ENCODE measurements at places on chromosomes 6 and 20. TPM values are rescaled to one million over a fixed set of nuclear protein-coding genes. Genes with fewer than 3 reads are reported as not detected.

DNA sequence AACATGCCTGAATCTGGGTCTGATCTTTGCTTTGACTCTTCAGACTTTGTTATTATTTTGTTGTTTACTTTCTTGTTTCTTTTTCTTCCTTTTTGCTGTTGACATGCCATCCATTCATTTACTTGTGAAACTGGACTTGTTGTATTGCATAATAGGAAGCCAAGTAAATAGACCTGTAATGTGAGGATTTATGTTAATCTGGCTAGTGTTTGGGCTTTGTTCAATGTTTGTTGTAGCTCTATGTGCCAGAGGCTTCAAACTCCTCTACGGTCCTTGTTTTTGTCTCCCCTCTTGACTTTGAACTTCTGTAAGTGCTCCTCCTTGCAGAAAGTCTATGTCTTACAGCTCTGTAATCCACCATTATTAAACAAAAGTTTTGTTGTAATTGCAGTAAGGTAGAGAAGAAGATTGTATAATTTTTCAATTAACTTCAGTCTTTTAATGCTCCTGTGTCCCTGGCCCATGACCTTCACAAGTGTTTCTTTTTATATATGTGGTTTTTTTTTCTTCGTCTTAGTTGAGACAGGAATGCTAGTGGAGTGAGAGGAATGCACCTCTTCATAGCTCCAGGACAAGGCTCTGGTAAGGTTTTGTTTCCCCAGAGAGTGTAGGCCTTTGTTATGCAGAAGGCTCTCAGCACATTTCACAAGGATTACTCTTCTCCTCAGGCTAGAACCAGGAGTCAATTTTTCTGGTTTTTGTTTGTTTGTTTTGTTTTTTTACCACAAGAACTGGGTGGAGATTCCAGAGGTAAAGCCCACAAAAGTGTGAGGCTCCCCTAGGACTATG is 1061.8 kb upstream of the CITED2 start:
- H3K4me3 ChIP-seq: no peak overlapping the region
- no peak overlapping the region for H3K27ac ChIP-seq
- no peaks in the 10 kb centered on the region for H3K36me3 ChIP-seq
- H3K4me1 ChIP-seq: no peaks in the 10 kb centered on the region
- no peak for DNase-seq

GRCh38 chr20:15807271-15807670 is 766.0 kb downstream of the KIF16B start:
- H3K36me3 ChIP-seq: no peaks in the 10 kb centered on the region
- no peaks in the 10 kb centered on the region for H3K27me3 ChIP-seq
- no peak overlapping the region for H3K4me3 ChIP-seq
- no peak overlapping the region for H3K27ac ChIP-seq
- no peaks in the 10 kb centered on the region for H3K4me1 ChIP-seq

DNA sequence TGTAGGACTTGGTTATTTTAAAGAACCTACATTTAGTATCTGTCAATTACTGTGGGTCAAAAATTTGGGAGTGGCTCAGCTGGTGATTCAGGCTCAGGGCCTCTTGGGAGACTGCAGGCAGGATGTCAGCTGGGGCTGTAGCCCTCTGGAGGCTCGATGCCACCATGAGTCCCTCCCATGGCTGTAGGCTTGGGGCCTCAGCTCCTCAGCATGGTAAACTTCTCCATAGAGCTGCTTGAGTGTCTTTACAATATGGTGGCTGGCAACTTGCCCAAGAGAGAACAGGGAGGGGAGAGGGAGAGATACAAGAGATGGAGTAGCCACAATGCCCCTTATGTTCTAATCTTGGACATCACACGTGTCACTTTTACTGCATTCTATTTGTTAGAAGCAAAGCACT is 470.4 kb downstream of the CDH26 start:
- H3K4me3 ChIP-seq: no peak overlapping the region
- DNase-seq: no peak
- H3K4me1 ChIP-seq: no peaks in the 10 kb centered on the region
- H3K27ac ChIP-seq: no peak overlapping the region
- H3K36me3 ChIP-seq: no peaks in the 10 kb centered on the region
- H3K27me3 ChIP-seq: no peaks in the 10 kb centered on the region

- no peaks in the 10 kb centered on the region for H3K36me3 ChIP-seq
- DNase-seq: no peak
- no peak overlapping the region for H3K4me3 ChIP-seq
- H3K27me3 ChIP-seq: peaks cover 11% of the 10 kb centered on the region
- peaks cover 15% of the 10 kb centered on the region for H3K4me1 ChIP-seq
These were observed 92.0 kb downstream of the CD40 start for GRCh38 chr20:46209930-46210671.

DNA sequence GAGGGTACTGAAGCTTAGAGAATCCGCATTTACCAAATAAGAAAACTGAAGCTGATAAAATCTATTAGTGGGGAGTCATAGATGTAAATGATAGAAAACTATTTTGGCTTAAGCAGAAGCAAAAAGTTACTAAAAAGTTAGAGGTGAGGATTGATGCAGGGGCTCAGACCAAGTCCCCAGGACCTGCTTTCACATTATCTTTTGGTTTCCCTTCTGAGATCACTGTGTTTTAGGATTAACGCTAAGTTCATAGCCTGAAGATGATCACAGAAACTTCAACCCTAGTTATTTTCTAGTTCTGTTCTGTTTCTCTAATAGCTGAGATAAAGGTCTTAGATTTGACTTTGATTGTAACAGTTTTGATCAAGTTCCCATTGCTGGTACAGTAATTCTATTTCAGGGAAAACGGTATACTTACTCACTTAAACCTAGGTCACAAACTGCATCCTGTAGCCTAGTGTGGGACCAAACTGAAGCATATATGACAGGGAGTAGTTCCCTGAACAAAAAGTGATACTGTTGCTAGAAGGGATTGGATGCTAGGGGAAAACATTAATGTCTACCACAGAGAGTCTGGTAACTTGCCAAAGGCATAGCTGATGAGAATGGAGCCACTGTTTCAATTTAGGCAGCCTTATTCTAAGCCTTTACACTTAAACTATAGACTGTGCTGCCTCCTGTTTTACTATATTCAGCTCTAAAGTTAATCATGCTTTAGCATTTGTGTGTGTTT is 13.1 kb downstream of the CYB5R4 start:
- H3K4me1 ChIP-seq: peaks cover 12% of the 10 kb centered on the region
- no peaks in the 10 kb centered on the region for H3K27me3 ChIP-seq
- peaks cover 31% of the 10 kb centered on the region for H3K36me3 ChIP-seq
- no peak overlapping the region for H3K27ac ChIP-seq

GRCh38 chr20:62739581-62740285 is 31.1 kb downstream of the NTSR1 start:
- H3K27ac ChIP-seq: peak overlapping the region; percentile 95
- H3K4me3 ChIP-seq: peak overlapping the region; percentile 67
- H3K27me3 ChIP-seq: no peaks in the 10 kb centered on the region
- H3K4me1 ChIP-seq: peaks cover 64% of the 10 kb centered on the region
- no peaks in the 10 kb centered on the region for H3K36me3 ChIP-seq

DNA sequence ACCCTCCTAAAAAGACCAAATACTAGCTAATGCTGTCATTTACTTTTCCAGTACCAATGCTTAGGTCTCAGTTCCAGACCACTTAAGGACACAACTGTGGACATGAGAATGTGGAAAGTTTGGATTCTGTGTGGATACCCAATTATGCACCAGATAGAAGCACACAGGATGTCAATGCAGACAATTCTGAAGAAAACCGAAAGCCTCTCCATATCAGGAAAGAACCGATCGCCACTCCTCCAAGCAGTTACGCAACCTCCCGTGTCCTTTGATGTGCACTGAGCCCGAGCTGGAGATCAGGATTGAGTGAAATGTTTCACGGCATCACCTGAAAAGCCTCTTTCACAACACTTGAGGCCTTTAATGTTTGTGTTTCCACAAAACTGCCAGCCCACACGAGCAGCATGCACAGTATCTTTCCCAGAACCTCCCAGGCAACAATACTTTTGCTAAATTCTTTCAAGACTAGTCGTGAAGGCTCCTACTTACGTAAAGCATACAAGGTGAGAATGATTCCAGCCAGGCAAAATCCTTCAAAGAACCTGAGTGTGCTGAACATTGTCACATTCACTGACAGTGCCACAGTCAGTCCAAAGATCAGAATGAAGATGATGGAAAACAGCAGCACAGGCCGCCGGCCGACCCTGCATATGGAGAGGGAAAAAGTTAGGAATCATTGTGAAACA is 47.0 kb downstream of the SLC22A23 start:
- no peak overlapping the region for H3K4me3 ChIP-seq
- H3K4me1 ChIP-seq: peaks cover 10% of the 10 kb centered on the region
- H3K27ac ChIP-seq: no peak overlapping the region

GRCh38 chr20:4076671-4077070 is 61.3 kb upstream of the RNF24 start:
- H3K27me3 ChIP-seq: peaks cover 6% of the 10 kb centered on the region
- peaks cover 25% of the 10 kb centered on the region for H3K4me1 ChIP-seq
- H3K27ac ChIP-seq: no peak overlapping the region
- peaks cover 3% of the 10 kb centered on the region for H3K36me3 ChIP-seq
- no peak overlapping the region for H3K4me3 ChIP-seq

GRCh38 chr6:26525838-26526237 is 12.3 kb upstream of the HMGN4 start:
- peaks cover 2% of the 10 kb centered on the region for H3K36me3 ChIP-seq
- no peak overlapping the region for H3K4me3 ChIP-seq
- H3K27me3 ChIP-seq: peaks cover 4% of the 10 kb centered on the region
- DNase-seq: no peak

DNA sequence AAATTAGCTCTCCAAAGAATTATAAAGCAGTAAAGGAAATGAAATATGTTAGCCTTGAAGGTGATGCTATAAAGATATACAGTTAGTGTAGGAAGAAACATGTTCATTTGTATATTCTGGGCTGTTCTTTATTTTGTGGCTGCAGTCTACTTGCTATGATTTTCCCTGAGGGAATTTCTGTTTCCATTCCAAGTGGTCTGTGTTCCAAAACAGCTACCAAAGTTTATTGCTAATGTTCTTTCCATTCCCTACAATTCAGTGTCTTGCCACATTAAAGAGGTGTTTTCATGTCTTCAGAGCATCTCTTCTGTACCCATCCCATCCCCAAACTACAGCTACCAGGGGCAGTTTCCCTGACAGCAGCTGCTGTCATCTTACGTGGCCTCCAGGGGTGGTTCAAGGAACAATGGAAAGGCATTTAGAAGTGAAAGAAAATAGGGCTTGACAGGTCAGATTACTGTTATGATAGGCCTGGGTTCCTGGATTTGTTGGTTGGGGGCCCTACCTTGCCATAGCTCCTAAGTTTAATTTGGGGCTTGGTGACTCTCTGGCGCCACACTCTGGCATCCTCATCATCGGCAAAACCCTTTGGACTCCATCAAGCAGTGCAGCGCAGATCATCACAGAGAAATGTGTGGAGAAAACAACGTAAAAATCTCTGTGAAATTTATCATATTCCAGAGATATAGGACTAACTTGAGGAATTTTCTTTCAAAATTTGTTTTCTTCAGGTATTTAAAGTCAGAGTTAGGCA is 33.8 kb upstream of the AIG1 start:
- H3K27me3 ChIP-seq: no peaks in the 10 kb centered on the region
- H3K36me3 ChIP-seq: no peaks in the 10 kb centered on the region
- no peak overlapping the region for H3K4me3 ChIP-seq
- peak; percentile 54 for DNase-seq
- no peaks in the 10 kb centered on the region for H3K4me1 ChIP-seq
- H3K27ac ChIP-seq: no peak overlapping the region

DNA sequence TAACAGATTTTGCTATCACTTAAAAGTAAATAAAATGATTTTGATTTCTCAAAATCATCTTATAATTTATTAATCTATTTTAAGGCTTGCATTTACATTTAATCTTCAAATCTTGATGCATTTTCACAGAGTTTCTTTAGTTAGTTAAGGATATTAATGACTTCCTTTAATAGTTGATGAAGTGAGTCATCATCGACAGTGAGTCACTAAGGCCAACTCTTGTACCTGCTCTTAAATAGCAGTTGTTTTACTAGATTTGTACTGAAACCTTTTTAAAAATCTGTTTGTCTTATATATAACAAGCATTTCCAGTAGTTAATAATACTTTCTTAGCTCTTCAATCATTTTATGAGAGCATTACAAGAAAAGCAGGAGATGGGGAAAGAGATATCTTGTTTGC is 191.7 kb downstream of the ESR1 start:
- peaks cover 6% of the 10 kb centered on the region for H3K27me3 ChIP-seq
- H3K4me3 ChIP-seq: no peak overlapping the region
- H3K27ac ChIP-seq: no peak overlapping the region
- no peaks in the 10 kb centered on the region for H3K36me3 ChIP-seq
- H3K4me1 ChIP-seq: no peaks in the 10 kb centered on the region

DNA sequence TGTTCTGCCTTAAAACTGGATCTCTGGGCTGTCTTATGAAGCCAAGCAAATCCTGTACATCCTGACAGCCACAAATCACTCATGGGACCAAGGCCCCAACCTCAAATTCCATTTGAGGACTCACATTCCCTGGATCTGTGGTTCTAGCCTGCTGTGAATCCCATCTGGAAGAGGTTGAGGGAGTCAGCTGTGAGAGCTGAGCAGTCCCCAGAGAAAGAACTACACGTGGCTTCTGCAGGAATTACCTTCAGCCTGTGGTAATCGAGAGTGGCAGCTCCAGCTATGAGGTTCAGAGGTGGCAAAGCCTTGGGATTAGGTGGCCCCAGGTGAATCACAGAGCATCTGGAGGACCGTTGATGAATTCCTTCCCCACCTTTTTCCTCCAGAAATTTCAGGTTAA is 245.2 kb downstream of the SLC24A3 start:
- H3K36me3 ChIP-seq: no peaks in the 10 kb centered on the region
- no peak overlapping the region for H3K27ac ChIP-seq
- DNase-seq: no peak
- peaks cover 3% of the 10 kb centered on the region for H3K27me3 ChIP-seq
- H3K4me3 ChIP-seq: no peak overlapping the region

GRCh38 chr6:40623178-40623577 is 36.0 kb upstream of the LRFN2 start:
- no peaks in the 10 kb centered on the region for H3K36me3 ChIP-seq
- H3K27me3 ChIP-seq: peaks cover 6% of the 10 kb centered on the region
- H3K4me1 ChIP-seq: no peaks in the 10 kb centered on the region
- H3K27ac ChIP-seq: no peak overlapping the region
- no peak overlapping the region for H3K4me3 ChIP-seq

GRCh38 chr6:47669684-47670513 is 28.5 kb upstream of the ADGRF4 start:
- H3K27ac ChIP-seq: no peak overlapping the region
- DNase-seq: no peak
- H3K36me3 ChIP-seq: no peaks in the 10 kb centered on the region
- H3K4me1 ChIP-seq: no peaks in the 10 kb centered on the region

DNA sequence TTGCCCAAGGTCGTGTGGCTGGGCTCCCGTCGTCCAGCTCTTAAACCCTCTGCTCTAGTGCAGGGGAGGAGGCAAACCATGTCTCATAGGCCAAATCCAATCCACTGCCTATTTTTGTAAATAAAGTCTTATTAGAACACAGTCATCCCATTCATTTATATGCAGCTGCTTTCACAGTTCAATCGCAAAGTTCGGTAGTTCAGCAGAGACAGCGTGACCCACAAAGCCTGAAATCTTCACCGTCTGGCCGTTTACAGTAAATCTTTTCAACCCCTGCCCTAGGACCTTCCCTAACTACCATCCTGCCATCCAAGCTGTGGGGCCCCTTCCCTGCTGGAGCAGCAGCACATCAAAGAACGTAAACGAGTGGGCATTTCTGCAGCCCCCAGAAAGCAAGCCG is 65.9 kb downstream of the EYA2 start:
- H3K27ac ChIP-seq: no peak overlapping the region
- no peaks in the 10 kb centered on the region for H3K4me1 ChIP-seq
- H3K27me3 ChIP-seq: peaks cover 5% of the 10 kb centered on the region
- H3K36me3 ChIP-seq: no peaks in the 10 kb centered on the region
- no peak for DNase-seq

FOXS1 gene
- total RNA-seq: not detected

ASIP gene
- not detected for total RNA-seq

TBXT gene
- total RNA-seq: not detected
